ENCODE measurements at places on chromosomes 2 and 18.
A peak's percentile ranks its signal among the peaks of the same experiment; 100 is the strongest.

DNA sequence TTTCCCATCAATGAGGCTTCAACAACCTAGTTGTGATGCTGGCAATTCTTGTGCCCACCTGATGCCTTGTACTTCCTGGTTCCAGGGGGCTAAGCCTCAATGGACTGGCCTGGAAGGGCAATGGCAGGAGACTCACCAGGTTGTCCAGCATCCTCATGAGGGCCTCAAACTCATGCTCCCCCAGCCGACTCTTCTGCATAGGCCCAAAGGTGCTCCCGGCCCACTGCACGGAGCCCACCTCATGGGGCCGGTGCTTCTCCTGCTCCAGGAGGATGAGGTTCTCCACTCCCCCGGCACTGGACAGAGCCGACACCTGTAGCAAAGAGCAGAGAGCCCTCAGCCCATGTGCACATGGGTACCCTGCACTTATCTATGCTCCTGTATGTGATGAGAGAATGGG lies 84.5 kb downstream of the ADD2 start:
- DNase-seq, result no peak

GRCh38 chr2:105809097-105809473 lies 64.4 kb downstream of the NCK2 start:
- DNase-seq, result no peak

DNA sequence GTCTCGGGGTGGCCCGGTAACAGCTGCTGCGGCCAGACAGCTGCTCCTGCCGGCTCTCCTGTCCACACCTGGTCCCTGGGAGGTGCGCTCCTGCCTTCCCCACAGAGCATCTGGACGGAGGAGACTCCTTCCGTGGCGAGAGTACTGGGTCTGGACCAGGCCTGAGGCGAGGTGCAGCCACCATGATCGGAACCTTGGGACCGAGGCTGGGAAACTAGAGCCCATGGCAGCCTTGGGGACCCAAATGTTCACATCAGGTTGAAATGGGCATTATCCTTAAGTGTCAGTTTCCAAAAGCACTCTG lies 628 bp downstream of the GIGYF2 start:
- no peak for DNase-seq

- no peak for DNase-seq
These were observed 73.3 kb downstream of the ZNF385B start for GRCh38 chr2:179788104-179788503.

GRCh38 chr2:40210344-40210967 lies 241.4 kb downstream of the SLC8A1 start:
- no peak for DNase-seq

- DNase-seq, result peak; percentile 18
These were observed 3.9 kb upstream of the ID2 start for GRCh38 chr2:8677646-8678592.

- no peak for DNase-seq
These were observed 7.3 kb upstream of the CIB4 start for GRCh38 chr2:26648516-26648915.

DNA sequence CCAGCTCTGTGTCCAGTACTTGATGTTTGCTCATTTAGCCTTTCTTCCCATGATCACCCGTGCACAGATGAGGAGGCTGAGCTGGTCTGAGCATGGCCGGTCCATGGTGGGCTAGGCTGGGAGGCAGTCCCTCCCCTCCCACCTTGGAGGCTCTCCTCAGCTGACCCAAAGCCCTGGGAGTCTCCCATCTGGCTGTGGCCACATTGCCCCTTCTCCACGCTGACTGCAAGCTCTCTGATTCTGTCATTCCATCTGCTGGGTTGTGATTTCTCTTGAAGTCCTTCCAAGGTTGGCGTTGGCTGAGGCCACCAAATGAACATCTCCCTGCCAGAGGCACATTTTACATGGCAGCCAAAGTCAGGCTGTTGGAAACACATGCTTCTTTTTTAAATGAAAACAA lies 44.0 kb downstream of the ACKR3 start:
- no peak for DNase-seq

- DNase-seq, result no peak
These were observed 129.9 kb downstream of the PRPF40A start for GRCh38 chr2:152587187-152587947.

DNA sequence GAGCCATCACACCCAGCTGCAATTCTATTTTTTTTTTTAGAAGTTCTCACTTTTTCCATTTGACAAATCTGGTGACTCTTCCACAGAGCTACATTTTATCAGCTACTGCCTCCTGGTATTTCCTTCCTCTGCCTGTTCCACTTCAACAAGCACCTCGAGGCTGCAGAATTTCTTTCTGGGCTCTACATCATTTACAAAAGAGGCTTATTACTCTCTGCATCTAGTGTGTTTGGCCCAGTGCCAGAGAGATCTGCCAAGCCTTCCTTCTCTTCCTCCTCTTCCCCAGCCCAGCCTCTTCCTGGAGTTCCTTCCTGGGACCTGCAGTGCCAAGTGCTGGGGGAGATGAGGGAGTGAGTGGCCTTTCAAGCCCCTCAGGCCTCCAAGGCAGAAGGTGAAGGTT lies 119.6 kb upstream of the ITGA6 start:
- no peak for DNase-seq

DNA sequence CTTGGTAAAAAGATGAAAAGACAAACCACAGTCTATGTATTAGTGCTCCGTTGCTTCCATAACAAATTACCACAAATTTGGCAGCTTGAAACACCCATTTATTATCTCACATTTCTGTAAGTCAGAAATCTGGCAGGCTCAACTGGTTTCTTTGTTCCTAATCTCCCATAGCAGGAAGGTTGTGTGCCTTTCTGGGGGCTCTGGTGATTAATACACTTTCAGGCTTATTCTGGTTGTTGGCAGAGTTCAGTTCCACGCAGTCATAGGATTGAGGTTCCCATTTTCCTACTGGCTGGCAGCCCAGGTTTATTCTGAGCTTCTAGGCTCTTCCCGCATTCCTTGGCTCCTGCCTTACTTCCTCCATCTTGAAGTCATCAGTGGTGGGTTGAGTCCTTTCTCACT lies 189.3 kb downstream of the ANAPC1 start:
- no peak for DNase-seq

GRCh38 chr18:13416208-13416607 lies 197.6 kb downstream of the LDLRAD4 start:
- no peak for DNase-seq

- no peak for DNase-seq
These were observed 1165.6 kb upstream of the ZEB2 start for GRCh38 chr2:145685383-145686050.

DNA sequence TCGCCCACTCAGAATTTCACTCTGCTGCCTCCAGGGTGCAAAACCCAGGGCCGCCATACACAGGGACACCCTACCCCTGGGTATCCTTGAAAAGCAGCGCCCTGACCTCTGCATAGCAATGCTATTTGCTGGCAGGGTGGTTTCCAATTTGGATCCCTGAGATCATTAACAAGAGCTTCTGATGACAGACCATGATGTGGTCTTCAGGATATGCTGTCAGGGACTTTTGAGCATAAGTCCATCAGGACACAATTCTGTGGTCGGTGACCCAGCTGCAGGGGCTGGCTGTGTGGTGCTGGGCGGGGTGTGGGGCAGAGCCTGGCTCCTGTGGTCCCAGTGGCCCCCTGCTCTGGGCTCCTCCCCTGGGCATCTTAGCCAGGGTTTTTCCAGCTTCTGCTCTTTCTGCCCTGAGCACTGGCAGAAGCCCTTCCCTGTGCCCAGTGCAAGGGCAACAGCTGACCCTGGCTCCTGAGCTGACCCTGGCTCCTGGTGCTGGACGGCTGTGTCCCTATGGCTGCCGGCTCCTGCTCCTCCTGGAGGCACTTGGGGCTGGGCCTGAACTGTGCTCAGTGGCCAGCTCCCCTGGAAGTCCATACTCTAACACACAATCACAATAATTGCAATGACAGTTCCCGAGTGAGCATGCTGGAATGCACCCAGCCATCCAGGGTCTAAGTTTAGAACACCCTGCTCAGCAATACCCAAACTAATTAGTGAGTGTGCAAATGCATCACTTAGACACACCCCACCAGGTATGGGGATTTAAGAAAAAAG lies 271.5 kb downstream of the HDAC4 start:
- no peak for DNase-seq

GRCh38 chr2:159605441-159606178 lies 10.7 kb downstream of the BAZ2B start:
- no peak for DNase-seq

DNA sequence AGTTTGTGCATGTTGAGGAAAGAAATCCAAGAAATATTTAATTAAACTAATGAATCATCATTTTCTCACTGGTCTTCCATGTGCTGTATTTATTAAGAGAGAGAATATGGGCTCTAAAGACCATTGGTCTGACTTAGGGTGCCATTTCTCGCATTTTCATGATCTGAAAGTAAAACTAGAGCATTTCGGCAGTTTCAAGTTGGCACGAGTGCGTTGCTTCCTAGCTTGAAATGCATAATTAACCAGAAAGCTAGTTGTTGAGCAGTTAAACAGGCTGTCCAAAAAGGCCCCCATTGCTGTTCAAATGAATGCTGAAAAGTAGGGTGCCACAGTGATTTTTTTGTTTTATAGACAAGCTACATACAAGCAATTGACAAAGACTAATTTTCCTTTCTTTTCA lies 47.4 kb downstream of the SLC8A1 start:
- DNase-seq, result no peak

DNA sequence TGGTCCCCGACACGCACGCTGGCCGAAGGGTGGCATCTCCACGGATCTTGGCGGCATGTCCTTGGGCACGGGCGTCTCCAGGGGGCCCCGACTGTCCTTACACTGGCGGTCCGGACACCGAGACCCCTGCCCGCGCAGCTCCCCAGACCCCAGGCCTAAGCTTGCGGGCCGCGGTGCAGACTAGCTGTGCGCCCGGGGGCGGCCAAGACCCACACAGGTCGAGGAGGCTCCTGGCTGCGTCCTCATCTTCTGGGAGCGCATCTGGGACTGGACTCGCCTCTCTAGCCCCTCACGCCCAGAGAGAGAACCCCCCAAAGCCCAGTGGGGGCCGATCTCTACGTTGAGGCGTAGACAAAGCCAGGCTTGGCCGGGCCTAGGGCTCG lies 475 bp upstream of the TWIST2 start:
- DNase-seq, result no peak

DNA sequence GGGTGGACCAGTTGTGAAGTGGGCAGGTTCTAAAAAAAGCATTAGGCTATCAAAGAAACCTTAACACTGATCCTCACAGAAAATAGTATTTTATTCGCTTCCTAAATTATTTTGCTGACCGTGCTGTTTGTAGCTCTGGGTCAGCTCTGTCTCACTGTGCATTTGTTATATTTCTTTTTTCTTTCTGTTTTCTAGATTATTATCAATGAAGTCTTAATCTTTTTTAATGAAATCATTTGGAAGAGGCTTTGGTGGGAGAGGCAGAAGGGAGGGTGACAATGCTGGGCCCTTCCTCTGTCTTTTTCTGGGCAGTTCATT lies 213.6 kb downstream of the PTGR3 start:
- no peak for DNase-seq

DNA sequence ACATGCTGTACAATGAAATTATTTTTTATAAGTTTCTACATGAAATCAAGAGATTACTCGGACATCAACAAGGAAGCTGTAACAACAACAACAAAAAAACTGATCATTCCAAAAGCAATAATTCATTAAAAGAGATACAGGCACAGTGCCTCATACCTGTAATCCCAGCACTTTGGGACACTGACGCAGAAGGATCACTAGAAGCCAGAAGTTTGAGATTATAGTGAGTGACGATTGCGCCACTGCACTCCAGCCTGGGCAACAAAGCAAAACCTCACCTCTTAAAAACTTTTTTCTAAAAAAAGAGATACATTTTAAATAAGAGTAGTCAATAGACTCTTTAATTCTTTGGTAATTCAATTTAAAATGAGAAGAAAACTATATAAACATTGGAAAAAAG lies 364.3 kb downstream of the TNS1 start:
- no peak for DNase-seq

GRCh38 chr2:224058048-224058775 lies 19.1 kb upstream of the SERPINE2 start:
- DNase-seq, result no peak

DNA sequence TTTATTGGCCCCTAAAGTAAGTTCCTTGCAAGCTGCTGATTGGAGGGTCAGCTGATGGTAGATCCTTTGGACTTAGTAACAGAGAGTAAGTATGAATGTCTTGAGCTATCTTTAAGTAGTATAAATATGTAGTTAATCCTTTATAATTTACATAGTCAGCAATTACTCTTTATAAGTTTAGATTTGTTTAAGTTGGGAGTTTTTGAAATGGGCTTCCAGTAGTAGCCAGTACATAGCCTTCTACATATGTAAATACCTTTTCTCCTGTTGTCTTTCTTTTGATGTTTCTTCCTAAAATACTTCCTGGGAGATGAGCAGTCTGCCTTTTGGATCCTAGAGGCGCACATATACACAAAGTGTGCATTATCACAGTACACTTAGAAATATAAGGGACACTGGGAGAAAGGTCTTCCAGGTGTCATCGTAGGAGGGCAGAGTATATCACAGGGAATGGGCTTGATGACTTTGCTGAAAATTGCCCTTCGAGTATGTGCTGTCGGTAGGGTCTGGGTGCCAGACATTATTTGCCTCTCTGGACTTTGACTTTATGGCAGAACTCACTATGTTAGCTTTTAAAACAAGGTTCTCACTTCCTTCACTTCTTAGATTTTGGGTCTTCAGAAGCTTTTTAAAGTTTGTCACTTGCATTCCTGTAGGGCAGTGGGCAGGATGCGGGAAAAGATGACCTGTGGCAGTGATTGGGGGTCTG lies 21.6 kb downstream of the TTLL4 start:
- DNase-seq, result no peak

GRCh38 chr2:217785544-217786045 lies 217.2 kb downstream of the TNS1 start:
- DNase-seq, result peak; percentile 26

GRCh38 chr18:21084511-21085078 lies 27.0 kb downstream of the ROCK1 start:
- no peak for DNase-seq

DNA sequence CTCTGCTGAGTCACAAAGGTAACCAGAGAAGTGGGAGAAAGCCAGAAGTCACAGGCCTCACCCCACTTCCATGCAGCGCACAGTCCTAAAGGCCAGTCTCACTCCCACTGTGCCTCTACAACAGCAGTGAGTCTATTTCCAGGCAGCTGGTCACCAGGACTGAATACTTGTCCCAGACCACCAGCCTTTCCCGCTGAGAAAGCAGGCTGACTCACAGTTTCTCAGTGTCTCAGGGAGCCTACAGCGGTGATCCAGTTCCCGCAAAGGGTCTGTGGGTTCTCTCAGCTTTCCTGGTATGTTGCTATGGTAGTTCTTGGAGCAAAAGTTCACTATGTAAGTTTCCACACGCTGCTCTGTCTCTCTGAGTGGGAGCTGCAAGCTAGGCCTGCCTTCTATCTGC lies 622.5 kb downstream of the RNF144A start:
- no peak for DNase-seq

GRCh38 chr2:232488097-232488711 lies 570 bp upstream of the ECEL1 start:
- DNase-seq, result no peak

DNA sequence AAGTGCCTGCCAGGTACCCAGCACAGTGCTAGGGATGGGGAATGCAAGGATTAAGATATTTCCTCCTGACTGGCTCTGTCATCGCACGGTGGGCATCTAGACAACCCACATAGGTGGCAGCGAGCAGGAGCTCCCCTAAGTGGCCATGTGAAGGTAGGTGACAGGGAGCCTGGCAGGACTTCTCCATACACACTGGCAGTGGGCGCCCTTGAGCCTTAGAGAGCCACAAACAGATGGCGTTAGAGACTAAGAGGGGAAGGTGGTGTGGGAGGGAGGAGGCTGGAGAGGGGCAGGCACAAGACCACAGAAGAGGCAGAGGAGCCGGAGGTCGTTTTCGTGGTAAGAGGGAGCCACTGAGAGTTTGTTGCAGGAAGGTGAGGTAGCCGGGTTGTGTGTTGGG lies 15.2 kb downstream of the PRELID3A start:
- DNase-seq, result no peak

All from nucleus accumbens (tissue), 56 donors.